ENCODE measurements at places on chromosomes 11 and 22.

DNA sequence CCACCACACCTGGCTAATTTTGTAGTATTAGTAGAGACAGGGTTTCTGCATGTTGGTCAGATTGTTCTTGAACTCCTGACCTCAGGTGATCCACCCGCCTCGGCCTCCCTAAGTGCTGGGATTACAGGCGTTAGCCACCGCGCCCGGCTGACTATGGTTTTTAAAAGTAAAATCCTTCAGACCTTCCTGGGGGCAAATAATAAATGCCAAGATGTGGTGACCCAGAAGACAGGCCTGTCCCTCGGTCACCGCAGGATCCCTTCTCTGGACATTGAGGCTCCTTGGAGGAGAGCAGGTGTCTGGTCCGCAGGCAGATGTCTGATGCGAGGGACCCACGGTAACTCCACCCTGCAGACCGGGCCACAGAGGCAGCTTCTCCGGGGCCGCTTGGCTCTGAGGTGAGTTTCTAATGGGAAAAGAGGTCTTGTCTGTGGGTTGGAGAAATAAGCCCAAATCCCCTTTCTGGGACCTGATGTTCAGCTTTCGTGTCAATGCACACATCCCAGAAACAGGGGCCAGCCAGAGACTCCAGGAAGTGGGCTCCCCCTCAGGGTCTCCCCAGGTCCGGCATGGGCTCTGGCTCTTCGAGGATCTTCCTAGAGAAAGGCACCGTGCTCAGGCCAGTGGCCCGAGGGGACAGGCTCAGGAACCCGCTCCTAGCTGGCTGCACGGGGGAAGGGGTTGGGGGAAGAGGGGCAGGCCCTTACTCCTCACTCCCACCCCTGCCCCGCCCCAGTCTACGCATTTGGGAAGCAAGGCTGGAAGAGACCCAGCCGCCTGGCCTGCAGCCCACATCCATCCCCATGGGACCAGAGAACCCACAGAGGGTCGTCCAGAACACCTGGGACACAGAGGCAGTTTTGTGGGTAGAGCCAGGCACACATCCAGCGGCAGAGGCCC, 100.6 kb downstream of the WNT7B start:
- no peak for DNase-seq

GRCh38 chr22:36937319-36938027, 24.0 kb downstream of the CSF2RB start:
- DNase-seq = no peak

- no peak for DNase-seq
These were observed 207.0 kb downstream of the DDX10 start for GRCh38 chr11:108871867-108872266.

- no peak for DNase-seq
These were observed 27.3 kb upstream of the CREB3L1 start for GRCh38 chr11:46249938-46250744.

- DNase-seq = no peak
These were observed 105.3 kb downstream of the MORC2 start for GRCh38 chr22:30863081-30863833.

- DNase-seq = no peak
These were observed 2.6 kb downstream of the ESAM start for GRCh38 chr11:124759266-124760204.

DNA sequence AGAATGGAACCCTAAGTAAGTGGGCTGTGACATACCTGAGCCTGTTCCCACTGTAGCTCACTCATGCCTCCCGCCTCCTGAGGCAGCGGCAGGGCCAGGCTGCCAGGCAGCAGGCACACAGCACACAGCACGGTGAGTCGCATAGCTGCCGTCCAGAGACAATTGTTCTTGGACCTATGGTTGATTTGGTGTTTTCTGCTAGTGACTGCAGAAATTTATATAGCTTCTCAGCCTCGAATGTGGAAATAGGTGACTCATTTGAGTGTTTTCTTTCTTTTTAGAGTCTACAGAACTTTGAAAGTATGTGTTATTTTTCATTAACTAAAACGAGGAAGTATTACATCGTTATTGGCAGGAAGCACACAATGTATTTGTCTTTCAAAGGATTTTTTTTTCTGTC, at the start of gene MMP7:
Gene MMP7 (minus strand): TSS at position 190 of the 400 bp plus-strand sequence. CDS start 47 bp downstream, at position 143.
- DNase-seq = no peak

DNA sequence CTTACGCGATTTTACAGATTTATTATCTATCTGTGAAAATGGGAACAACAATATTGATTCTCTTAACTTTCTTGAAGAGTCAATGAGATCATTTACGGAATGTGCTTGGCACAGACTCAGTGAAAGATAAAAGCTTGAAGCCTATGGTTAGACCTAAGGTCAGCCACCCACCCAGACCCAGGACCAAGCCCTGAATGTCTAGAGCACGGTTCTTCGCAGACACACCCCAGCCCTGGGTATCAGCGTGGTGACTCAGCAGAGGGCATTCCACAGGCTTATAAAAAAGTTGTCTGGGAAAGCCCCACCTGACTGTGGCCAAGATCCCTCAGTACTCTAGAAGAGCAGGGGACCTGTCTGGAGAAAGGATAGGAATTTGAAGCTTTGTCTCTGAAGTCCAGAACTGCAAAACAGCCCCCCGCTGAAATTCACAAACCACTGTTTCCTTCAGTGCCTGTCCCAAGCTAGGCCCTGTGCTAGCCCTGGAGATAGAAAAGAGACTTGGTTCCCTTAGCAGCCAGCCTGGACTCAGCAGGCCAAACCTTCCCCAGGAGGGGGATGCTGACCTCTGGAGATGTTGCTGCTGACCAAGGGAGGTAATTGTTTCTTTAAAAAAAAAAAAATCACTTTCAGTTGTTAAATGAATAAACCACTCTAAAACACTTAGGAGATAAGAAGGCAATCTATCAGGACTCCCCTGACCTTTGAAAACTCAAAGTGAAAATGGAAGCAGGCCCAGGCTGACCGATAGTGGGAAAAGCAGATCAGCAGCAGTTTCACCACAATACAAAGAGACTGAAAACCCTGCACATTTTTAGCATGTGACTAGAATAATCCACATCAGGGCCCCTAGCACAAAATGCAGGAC, 114.0 kb downstream of the ABTB2 start:
- no peak for DNase-seq

DNA sequence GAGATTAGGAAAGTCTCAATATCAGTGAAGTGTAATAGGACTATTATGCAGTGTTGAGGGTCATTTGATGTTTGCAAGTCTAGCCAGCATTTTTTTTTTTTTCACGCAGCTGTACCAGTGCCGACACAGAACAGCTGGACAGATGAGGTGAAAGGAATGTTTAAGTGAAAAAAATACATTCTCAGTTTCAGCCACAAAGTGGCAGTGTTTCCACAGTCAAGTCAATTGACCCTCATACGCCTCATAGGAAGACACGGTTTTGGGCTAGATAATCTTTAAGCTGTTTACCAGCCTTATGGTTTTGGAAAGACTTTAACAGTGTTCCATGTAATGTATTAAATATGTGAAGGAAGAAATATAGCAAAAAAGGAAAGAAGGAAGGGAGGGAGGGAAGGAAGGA, 349.9 kb upstream of the ANO3 start:
- no peak for DNase-seq

GRCh38 chr22:33896154-33896553, 24.1 kb downstream of the LARGE1 start:
- DNase-seq = no peak

DNA sequence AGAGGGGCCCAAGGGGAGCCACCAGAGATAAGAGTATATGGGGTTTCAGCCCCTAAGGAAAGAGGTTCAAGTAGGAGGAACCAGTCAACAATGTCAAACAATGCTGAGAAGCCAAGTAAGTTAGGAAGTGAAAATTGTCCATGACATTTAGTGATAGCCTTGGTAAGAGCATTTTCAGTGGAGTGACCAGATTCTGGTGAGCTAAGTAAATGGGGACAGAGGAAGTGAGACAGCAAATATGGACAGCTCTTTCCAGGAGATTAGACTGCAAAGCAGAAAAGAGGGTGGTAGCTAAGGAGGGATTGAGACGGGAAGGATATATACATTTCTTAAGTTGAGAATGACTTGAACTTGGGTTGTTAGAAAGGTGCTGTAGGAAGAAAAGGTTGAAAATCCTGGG, 22.9 kb downstream of the POLD3 start:
- DNase-seq = no peak

- DNase-seq = no peak
These were observed at the start of gene GLB1L2 for GRCh38 chr11:134331354-134332188. GLB1L2 (plus strand) TSS chr11:134331988; CDS start chr11:134332062, 74 bp downstream.

DNA sequence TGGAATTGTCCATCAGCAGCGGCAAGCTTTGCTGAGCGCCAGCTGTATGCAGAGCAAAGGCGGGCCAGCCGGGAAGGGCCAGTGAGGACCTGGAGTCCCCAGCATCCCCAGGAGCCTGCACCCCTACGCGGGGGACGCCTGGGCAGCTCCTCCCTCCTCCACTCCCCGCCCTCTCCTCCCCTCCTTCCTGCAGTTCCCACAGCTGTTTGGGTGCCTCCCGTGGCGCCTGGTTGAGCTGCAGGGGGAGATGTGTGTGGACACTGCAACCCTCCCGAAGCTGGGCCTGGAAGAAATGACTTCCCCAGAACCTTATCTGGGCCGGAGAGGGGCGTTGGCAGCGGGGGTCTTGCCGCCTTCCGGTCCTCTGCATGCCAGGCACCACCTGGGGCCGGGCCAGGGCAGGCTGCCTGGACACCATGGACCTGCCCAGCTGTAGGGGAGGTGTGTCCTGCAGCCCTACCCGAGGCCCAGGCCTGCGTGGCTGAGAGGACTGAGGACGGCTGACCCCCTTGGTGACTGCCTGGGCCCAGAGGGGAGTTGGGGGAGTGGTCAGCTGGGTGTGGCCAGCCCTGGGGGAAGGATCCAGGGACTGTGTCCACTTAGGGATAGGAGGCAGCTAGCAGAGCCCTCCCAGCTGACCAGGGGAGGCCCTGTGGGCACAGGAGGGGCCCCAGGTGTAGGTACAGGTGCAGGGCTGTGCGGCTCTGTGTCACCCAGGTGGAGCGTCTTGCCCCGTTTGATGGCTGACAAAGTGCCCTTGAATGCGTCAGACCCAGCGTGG, 16.8 kb upstream of the MUC6 start:
- DNase-seq = no peak

DNA sequence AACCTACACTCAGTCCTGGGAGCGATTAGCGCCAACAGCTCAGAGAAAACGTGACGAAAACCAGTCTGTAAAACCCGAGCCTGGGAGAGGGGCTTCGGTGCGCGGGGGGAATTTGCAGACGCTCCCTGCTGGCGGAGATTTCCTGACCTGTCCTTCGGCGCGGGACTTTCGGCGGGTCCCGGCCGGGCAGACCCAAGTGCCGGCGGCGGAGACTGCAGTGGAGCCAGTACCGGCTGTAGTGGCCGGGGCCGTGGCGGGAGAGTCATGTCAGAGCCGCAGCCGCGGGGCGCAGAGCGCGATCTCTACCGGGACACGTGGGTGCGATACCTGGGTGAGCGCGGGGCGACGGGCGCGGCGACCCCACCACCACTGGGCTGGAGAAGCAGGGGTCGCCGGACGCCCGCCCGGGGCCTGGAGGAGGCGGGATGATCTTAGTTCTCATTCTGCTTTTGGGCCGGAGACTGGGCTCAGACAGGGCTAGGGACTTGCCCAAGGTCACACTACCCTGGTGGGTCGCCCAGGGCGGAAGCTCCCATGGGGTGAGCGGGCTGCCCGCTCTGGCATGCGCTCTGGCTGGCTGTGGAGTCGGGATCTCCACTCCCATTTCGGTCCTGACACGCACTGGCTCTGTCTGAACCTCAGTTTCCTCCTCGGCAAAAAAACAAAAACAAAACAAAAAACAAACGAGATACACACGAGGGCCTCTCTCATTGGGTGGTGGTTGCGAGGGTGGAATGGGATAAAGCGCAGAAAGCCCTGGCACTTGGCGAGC, at the start of gene MTFP1:
Gene MTFP1 (plus strand): TSS at position 153 of the 772 bp plus-strand sequence. CDS start 112 bp downstream, at position 265.
- DNase-seq = no peak

DNA sequence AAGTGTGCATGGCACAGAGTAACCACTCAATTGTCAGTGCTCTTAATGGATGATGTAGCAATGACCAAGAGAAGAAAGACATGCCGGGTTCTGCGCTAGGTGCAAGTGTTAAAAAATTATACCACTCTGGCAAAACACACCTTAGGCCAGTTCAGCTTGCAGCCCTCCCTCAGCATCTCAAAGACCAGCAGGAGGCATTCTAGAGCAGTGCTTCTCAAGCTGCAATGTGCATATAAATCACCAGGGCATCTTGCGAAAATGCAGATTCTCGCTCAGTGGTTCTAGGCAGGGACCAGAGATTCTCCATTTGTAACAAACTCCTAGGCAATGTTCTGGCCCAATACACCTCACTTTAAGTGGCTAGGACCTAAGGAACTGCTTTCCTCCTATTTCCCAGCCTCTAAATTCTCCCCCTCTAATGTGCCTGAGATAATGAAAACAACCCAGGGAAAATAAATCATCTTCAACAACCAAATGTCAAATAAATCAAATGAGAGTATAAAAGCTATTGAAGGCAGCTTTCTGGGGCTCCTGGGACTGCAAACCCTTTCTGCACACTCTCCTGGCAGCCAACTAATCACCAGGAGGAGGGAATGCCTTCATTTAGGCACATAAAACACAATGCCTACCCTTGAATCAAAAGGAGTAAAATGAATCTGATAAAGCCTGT, 337.2 kb upstream of the API5 start:
- DNase-seq = no peak

- DNase-seq = no peak
These were observed 12.7 kb downstream of the PHF21B start for GRCh38 chr22:44997060-44997459.

GRCh38 chr11:116931206-116931953, 94.0 kb upstream of the APOA1 start:
- DNase-seq = no peak

GRCh38 chr11:8199676-8200075, 30.9 kb upstream of the RIC3 start:
- no peak for DNase-seq

DNA sequence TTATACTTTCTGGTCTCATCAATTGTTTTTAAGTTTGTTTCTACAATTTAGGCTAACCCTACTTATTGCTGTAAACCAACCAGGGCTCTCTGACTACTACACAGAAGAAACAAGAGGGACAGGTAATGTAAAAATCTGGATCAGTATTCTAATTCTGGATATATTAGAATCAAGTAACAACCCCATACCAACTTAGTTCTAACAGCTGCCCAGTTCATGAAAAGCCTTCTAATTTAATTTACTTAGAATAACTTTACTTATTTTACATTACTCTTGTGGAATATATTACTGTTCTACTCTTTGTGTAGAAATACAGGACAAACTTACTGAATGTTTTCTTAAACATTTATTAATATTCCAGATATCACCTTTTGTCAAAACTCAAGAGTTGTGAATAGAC, 45.5 kb upstream of the DBX1 start:
- DNase-seq = no peak
